ENCODE measurements at places on chromosomes 2 and 18.

DNA sequence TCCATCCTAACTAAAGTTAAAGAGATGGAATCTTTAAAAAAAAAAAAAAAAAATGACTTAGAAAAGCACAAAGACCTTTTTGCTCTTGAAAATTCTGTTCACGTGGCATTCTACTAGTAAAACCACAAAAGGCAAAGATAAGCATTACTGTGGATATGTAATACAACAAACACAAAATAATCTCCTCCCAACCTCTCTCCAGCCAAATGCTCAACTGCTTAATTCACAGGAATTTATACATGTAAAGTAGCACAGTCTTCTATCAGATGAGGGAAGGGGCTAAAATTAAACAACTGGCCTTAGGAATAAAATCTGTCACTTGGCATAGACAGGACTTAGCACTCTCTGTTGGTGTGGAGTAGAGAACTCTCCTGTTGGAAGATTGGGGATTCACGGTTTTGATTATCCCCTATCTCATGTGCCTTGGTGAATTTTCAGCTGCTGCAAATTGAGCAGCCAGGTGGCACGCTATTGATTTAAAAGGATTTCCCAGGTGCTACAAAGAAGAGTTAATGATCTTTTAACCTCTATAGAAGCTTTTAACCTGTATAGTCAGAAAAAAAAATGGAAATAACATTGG lies 57.4 kb downstream of the ATIC start:
- no peak for DNase-seq

DNA sequence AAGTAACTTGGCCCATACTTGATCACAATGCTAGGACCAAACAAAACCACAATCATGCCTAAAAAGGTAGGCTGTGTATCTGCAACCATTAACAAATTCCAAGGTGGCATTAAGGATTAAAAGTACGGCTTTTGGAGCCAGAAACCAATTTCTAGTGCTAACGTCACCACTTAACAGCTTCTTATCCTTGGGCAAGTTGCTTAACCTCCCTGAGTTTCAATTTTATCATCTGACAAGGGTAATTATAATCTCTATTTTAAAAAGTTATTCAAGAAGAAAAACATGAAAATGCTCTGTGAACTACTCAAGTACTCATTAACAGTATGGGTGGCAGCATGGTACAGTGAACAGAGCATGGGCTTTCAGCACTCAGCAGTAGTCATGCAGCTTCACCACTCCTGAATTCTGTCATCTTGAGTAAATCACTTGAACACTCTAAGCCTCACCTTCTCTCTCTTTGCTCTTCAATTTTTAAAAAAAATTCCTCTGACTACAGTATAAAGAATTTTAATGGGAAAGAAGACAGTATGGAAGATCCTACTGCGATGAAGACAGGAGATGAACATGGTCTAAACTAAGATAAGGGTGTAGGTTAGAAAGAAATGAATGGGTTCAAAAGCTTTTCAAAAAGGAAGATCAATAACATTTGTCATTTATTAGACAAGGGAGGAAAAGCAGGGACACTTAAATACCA lies 69.2 kb downstream of the SS18 start:
- no peak for DNase-seq

- no peak for DNase-seq
Observed at GRCh38 chr2:226756131-226756530, 43.5 kb downstream of the IRS1 start.

DNA sequence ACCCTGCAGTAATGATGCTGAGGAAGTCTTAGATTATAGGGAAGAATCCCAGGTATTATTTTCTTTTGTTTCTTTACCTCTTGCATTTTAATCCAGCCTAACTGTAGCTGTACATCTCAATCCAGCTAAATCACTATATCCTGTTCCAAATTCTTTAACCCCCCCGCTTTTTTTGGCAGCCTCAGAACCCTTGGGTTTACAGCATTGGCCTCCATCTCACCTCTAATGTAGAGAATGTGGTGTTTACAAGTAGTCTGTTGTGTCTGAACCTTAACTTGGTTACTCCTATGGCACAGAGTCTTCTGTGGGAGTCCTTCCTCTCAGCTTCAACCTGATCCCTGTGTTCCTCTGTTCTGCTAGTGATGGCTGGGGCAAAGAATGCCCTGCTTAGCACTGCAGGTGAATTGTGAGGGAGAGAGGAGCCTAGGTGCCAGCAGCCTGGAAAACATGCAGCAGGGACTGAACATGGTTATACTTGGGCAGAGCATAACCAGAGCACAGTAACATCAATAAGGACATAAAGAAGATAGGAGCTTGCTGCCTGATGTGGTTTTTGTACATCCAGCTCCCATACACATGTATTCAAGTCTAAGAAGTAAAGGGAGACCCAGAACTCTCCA lies 130.2 kb downstream of the FAM124B start:
- DNase-seq, result no peak

GRCh38 chr2:193542762-193543161 lies 1348.0 kb upstream of the TMEFF2 start:
- no peak for DNase-seq

GRCh38 chr18:58758606-58759005 lies 87.3 kb downstream of the MALT1 start:
- DNase-seq, result no peak

- no peak for DNase-seq
Observed at GRCh38 chr2:102141970-102142828, at the start of gene IL1R1. IL1R1 (plus strand) TSS chr2:102142746; CDS start chr2:102157725, 14,979 bp downstream.

GRCh38 chr2:149595056-149595963 lies 7.7 kb upstream of the MMADHC start:
- no peak for DNase-seq

DNA sequence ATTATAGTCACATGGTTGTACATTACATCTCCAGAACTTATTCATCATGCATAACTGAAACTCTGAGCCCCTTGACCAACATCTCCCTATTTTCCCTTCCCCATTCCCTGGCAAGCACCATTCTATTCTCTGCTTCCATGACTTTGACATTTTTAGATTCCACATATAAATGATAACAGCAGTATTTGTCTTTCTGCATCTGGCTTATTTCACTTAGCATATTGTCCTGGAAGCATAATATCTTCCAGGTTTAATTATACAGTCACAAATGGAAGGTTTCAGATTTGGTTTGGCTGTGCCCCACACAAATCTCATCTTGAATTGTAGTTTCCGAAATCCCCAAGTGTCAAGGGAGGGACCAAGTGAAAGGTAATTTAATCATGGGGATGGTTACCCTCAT lies 626.9 kb upstream of the PKDCC start:
- DNase-seq, result no peak

- no peak for DNase-seq
Observed at GRCh38 chr2:39913648-39914461, 134.8 kb upstream of the THUMPD2 start.

DNA sequence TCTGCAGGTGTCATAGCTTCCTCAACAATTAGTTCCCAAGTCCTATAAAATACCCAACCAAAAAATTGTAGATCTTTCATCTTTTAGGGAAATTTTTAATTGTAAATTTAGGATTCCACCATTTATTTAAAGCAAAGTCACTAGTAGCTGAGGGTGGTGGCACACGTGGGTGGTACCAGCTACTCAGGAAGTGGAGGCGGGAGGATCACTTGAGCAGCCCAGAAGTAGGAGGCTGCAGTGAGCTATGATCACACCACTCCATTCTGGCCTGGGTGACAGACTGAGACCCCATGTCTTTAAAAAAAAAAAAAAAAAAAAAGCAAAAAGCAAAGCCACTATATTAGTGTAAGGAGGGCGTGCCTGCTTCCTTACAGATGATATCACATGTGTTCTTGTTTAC lies 60.3 kb upstream of the GREB1L start:
- no peak for DNase-seq

DNA sequence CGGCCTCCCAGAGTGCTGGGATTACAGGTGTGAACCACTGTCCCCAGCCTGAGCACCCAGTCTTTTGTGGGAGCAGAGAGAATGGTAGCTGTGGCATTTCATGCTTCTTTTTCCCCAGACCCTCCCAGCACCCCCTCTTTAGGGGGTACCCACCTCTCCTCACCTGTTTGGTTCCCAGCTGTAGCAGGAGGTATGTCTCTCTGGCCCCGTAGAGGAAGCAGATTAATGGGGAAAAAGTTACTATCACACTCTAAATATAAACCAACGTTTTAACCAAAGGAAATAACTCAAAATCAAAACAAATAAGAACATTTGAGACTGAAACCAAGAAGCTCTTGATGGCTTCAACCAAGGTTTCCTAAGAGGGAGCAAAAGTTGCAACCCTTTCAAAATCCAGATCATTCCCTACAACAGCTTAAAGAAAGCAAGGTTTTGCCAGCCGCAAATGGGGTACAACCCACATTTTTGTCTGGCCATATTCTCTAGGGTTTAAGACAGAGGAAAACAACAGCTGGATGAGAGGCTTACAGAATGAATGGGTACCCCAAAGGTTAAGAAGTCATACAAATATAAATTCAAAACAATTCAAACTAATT lies 8.0 kb downstream of the RNF125 start:
- DNase-seq, result no peak

- DNase-seq, result no peak
Observed at GRCh38 chr2:177489719-177490301, 97.2 kb downstream of the AGPS start.

- no peak for DNase-seq
Observed at GRCh38 chr2:171675810-171676345, 11.4 kb upstream of the DYNC1I2 start.

DNA sequence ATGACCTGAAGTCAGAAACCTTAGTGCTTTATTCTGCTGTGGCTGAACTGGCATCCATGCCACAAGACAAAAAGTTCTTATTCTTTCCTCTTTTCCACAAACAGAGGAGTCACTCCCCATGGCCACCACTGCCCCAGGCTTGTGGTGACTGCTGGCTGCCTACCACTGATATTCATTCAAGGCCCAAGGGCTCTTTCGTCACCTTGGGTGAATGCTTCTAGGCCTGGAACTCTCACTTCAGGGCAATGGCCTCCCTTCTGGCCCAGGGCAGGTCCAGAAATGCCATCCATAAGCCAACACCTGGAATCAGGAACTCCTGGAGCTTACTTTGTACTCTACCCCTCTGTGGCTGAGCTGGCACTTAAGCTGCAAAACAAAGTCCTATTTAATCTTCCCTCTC lies 109.8 kb downstream of the NAT8 start:
- no peak for DNase-seq

DNA sequence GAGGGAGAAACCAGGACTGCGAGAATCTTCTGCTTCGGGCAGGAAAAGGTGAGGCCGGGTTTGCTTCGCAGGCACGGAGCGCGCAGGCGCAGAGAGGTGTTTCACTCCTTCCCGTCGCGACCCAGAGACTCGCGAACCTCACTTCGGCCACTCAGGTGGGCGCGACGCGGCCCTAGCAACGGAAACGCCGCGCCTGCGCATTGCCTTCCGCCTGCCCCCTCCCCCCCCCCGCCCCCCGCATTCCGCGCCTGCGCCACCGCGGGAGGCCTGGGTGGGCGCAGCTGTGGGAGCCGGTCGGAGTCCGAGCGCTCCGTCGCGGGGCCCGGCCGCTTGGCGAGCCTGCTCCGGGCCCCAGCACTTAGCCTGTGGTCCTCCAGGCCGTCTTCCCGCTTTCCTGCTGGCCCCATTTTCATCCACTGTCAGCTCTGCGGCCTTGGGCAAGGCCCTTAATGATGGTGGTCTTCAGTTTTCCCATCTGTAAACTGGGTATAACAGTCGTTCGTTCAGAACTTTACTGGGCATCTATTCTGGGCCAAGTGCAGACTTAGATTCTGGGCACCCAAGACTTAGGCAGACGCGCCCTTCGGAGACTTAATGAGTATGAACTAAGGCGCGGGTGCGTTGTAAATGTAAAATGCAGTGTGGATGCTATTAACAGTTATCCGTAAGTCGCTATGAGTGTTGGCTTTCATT lies 62.1 kb upstream of the ACKR3 start:
- DNase-seq, result peak; percentile 78

DNA sequence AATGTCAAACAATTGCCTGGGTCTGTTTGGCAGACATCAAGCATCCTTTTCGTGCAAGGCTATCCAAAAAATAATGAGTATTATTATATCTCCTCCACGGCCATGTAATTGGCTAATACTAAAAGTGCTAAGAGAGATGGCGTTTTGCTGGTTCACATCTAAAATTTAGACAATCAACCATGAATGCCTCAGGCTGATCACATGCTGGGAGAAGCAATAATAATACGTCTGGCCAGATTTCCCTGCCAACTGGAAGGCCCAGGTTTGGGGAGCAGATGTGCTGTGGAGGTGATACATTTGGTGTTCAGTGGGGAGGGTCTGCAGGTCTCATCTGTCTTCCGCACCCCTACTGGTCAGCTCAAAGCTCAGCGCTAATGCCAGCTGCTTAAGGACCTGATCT lies 60.3 kb upstream of the CREB1 start:
- DNase-seq, result no peak

GRCh38 chr2:41856946-41857345 lies 190.9 kb upstream of the PKDCC start:
- no peak for DNase-seq

DNA sequence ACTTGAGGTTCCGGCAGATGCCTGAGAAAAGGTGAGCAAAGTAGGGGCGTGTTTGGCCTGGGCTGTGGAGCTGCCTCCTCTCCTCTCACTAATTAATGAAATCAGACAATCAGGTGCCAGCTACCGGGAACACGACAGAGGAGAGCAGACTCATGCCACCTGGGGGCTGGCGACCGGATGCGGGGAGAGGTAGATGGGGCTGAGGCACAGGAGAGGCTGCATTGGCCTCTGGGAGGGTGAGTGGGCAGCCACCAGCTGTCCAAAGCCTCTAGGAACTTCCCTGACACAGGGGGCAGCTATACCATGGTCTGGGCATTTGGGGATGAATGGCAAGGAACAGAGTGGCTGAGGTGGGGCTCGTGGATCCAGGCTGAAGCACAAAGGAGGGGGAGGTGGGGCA lies 25.0 kb downstream of the FBXO41 start:
- DNase-seq, result no peak

GRCh38 chr2:188345426-188345825 lies 53.8 kb downstream of the GULP1 start:
- no peak for DNase-seq

DNA sequence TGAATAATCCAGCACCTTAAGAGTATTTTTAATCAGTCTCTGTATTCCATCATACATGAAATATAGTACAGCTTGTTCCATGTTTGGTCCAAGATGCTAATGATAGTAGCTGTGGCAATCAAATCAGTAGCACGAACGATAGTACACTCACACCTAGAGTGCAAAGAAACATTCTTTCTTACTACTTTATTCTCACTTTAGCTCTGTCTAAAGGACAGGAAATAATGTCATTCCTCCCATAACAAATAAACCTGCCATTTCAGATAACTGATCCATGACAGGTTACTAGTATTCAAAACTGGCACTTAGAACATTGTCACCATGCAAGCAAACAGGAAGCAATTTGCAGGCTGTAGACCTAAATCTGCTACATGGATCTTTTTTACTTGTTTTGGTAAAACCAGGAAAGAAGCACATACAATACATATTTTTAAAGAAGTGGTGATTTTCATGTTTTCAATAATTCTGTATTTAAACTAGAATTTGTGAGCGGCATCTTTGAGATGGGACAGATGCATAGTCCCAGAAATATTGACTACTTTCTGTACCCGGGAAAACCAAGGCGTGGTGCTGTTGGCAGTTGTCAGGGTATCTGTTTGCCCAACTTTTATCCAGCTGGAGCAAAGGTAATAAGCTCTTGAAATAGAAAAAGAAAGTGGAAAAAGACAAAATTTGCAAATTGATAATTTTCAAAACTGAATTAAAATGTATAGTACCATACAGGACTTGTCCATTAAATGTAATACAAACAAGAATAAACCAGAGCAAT lies 49.5 kb downstream of the IKZF2 start:
- no peak for DNase-seq

All from RWPE2 (cell line).